ENCODE measurements at places on chromosomes 11 and 22.
A peak's percentile ranks its signal among the peaks of the same experiment; 100 is the strongest.

DNA sequence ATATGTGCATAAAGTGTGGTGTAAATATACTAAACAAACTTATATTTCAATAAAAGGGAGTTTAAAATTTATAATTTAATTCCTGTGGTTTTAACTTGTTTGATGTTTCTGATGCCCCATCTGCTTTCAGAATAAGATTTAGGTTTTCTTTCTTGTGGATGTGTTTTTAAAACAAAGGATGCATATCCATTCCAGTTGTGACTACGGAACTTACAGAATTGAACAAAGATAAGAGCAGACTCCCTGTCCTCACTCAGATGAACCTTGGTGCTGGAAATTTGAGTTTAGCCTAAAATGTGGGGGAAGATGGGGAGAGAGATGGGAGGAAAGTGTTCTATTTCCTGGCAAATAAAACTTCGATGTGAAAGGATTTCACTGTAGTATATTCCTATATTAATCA is 2.5 kb downstream of the FJX1 start:
- no peak for DNase-seq

DNA sequence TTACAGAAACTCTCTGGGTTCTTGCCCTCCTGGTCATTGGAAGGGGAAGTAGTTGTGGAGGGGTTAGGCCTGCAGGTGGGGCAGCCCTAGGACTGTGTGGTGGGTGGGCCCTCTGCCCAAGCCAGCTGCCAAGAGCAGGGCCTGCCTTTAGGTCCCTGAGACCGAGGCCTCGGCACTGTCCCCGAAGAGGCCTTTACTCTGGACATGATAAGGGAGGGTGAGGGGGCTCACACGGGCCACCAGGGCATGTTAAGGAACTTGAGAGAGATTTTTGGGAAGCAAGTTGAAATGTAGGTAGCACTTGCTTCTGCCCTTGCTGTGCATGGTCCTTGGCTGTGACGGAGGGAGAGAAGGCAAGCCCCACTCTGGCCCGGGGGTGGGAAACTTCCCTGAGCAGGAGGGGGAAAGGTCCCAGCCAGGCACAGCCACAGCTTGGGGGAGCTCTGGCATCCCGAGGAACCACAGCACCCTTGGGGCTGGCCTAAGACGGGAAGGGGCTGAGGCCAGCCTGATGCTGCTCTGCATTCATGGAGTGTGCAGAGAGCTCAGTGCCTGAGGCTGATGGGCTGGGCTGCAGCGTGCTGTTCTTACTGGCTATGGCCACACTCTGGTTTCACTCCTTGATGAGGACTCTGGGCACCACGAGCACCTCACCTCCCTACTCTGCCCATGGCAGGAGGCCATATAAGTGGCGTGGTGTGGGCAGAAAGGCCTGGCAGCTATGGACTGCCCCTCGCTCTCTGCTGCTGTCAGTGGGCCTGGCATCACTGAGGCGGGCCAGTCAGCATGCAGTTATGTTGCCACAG is 7.8 kb upstream of the RANBP1 start:
- DNase-seq = peak; percentile 38

DNA sequence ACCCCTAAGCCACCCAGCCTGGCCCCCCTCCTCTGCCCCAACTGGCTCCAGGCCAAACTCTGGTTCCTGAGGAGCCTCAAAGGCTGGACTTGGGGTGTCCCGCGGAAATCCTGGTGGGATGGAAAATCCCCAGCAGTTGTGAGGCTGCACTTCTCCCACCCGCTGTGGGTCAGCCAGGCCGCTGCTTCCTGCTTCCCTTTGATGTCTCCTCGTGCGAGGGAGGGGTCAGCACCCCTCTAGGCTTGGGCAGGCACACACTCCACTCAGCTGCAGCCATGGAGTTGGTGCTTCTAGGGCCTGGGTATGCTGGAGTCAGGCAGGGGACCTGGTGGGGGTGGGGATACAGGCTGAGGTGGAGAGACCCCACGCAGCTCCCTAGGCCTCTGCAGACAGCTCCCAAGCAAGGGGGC is 12.0 kb downstream of the KCNQ1OT1 start:
- no peak for DNase-seq

- no peak for DNase-seq
These were observed 234.8 kb downstream of the GRIK4 start for GRCh38 chr11:120746376-120746775.

GRCh38 chr11:118889797-118890196 is 6.1 kb downstream of the CXCR5 start:
- DNase-seq = no peak

- DNase-seq = no peak
These were observed 8.9 kb downstream of the SCARF2 start for GRCh38 chr22:20428496-20429253.

DNA sequence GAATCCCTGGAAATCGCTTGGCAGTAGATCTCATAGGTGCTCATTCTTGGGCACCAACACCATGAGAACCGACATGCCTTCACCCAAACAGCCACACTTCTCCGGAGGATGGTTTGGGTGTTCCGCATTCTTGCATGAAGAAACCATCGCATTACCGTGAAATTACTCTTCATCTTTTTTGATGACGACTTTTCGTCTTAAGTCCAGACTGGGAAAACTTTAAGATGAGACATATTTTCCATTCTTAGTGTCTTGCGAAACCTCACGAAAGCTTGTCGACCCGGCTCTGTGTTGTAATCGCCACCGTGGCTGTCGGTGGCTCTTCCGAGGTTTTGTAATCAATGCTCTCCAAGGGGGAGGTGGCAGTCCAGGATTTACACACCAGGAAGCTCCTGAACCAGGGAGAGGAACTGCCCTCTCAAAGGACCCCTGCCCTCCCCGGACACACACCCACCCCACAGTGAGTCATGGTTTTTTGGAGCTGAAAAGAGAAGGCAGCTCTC is 1.7 kb downstream of the TOM1 start:
- no peak for DNase-seq

- no peak for DNase-seq
These were observed 14.0 kb downstream of the GALNT18 start for GRCh38 chr11:11607772-11608171.

DNA sequence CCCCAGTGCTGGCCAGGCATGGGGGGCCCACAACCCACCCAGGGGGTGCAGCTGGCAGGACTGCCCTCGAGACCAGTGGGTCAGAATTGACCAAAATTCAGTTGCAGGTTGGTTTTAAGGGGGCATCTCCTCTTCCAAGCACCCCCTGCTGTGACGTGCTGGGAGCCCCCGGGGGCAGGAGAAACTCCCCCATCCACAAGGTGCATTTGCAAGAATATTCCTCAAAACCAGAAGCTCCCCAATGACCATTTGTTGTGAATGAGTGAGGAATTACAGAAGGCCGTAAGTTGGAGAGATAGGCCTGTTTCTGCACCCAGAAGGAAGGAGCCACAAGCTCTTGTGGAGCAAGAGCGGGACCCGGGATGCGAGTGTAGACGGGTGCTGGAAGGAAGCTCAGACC is 414.5 kb downstream of the BRD1 start:
- DNase-seq = no peak

- no peak for DNase-seq
These were observed 15.0 kb downstream of the SYT13 start for GRCh38 chr11:45270946-45271716.

DNA sequence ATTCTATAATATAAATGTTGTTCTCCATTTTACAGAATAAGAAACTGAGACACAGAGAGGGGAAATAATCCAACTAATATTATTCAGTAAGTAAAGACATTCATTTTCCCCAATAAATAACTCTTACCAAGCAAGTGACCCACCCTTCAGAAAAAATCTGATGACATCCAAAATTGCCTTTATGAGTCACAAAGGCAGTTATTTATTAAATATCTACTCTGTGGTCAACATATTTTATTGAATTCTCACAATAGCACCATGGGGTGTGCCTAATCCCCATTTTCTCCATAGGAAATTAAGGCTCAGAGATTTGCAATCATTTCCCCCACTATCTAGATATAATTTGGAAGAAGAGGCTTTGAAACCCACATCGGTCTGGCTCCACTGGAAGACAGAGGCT is 161.5 kb upstream of the ISX start:
- no peak for DNase-seq

- DNase-seq = no peak
These were observed 34.6 kb downstream of the ASCL2 start for GRCh38 chr11:2235588-2236326.

GRCh38 chr22:36194971-36195370 is 6.6 kb downstream of the APOL4 start:
- DNase-seq = no peak

GRCh38 chr11:97143463-97143862 is 753.6 kb downstream of the JRKL start:
- no peak for DNase-seq

DNA sequence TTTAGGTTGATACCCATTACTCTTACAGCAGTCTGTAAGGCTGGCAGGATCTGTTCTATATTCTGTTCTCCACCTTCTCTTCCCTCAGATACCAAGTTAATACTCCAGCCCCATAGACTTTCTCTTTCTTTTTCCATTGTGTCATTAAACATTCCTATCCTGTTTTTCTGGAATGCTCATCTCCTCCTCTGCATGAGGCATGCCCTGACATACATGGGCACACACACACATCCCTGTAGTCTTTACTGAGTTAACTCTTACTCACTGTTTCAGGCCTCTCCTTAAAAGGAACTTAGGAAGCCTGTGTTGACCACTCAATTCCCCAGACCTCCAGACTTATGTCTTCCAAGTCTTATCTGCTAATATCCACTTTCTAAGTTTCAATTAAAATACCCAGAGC is 476.8 kb downstream of the METTL15 start:
- no peak for DNase-seq

DNA sequence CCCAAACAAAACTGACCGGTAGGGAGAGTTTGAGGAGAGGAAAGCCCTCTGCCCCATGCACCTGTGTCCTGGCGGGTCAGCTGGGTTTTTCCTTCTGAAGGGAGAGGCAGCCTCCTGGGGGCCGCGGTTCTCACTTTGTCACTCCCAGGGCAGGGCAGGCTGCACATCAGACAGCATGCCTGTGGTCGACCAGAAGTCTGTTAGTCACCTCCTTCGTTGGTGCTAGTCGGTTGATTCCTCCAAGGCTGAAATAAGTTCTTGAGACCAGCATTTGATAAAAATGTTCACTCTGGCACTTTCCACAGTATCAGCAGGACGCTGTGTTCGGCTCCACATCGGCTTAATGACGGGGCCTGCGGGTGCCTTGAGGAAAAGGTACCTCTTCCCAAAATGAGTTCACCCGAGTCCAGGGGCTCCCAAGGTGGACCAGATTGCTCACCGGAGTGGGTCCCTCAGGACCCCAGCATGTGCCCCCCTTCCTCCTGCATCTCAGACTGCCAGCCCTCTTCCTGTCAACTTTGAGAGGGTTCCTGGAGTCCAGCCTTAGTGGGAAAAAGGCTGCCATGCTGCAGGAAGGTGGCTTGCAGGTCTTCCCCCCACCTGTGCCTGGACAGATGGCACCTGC is 373.7 kb upstream of the B3GAT1 start:
- DNase-seq = no peak

- no peak for DNase-seq
These were observed 850.0 kb downstream of the TBC1D22A start for GRCh38 chr22:47612311-47612910.

DNA sequence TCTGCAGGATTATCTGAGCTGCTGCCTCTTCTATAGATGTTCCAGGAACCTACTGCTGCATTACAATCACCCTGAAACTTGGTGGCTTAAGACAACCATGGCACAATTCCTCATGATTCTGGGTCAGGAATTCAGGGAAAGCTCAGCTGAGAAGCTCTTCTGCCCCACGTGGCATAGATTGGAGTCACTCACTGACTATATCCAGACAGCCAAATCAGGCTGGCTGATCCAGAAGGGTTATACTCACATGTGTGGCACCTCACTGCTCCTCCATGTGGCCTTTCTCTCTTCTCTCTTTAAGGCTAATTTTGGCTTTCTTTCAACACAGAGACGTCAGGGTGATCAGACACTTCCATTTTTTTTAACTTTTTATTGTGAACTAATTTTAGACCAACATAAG is 125.5 kb downstream of the BBOX1 start:
- no peak for DNase-seq

GRCh38 chr11:75087319-75088305 is 9.1 kb downstream of the OR2AT4 start:
- no peak for DNase-seq

GRCh38 chr11:14041040-14041439 is 78.5 kb downstream of the SPON1 start:
- no peak for DNase-seq

DNA sequence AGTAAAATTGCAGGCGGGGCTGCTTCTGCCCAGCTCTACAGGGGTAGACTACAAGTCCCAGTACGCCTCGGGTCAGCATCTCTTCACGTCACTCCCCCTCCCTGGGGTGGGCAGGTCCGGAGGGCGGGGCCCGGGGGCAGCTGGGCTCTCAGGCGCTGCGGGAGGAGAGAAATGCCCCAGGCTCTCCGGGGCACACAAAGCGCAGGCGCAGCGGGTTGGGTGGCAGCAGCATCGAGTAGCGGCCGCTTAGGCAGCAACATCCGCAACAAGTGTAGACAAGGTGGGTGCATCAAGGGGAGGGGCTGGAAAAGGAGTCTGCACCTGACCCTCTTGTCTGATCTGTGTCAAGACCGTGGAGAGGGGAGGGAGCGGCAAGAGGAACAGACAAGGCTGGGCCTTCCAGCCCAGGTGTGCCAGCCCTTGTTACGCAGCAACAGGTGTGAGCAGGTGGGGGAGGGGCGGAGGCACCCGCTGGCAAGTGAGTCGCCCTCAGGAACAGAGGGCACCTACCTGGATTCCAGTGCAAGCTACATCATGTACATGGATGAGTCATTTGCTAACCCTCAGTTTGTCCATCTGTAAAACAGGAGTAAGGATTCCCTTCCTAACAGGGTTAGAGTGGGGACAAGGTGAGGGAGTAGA is 1.2 kb downstream of the PLEKHB1 start:
- peak; percentile 92 for DNase-seq
